ENCODE measurements at places on chromosomes 3 and 15. TPM values are rescaled to one million over a fixed set of nuclear protein-coding genes. Genes with fewer than 3 reads are reported as not detected.
A peak's percentile ranks its signal among the peaks of the same experiment; 100 is the strongest.

- peak overlapping the region; percentile 90 for H3K27ac ChIP-seq
- H3K36me3 ChIP-seq: no peaks in the 10 kb centered on the region
- H3K4me1 ChIP-seq: peaks cover 59% of the 10 kb centered on the region
- no peak overlapping the region for H3K4me3 ChIP-seq
These were observed 73.4 kb upstream of the HACD2 start for GRCh38 chr3:123658118-123658851.

DNA sequence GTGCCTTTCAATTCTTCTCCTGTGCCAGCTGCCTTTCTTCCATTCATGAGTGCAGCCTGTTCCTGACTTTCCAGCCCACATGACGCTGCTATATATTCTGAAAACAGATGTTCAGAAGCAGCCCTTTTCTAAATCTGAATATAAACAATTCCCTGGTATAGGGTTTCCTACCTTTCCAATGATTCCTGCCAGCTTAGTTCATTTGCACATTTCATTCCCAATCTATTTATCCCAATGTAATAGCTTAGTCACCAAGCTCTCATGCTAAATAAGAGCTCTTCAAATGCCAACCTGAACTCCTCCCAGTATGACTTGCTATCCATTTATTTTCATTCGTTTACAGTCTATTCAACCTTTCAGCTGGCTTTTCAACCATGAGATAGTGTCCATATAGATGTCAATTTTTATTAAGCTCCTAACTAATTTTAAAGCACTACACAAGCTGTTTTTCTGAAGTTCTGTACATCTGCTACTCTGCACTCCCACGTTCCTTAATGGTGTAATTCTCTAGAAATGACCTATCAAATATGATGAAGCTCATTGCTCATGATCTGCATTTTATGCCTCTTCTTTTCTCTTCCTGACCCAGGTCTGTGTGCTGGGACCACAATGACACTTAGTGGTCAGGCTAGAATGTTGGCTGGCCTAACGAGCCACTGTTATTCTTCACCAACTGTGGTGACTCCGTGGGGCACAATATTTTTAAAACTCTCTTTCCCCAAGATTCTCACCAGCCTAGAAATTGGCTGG is 605.0 kb upstream of the TBL1XR1 start:
- H3K27ac ChIP-seq: no peak overlapping the region
- DNase-seq: no peak
- H3K4me1 ChIP-seq: no peaks in the 10 kb centered on the region
- H3K36me3 ChIP-seq: no peaks in the 10 kb centered on the region

GRCh38 chr3:35932995-35933394 is 293.7 kb downstream of the ARPP21 start:
- no peaks in the 10 kb centered on the region for H3K4me1 ChIP-seq
- no peaks in the 10 kb centered on the region for H3K36me3 ChIP-seq
- H3K27me3 ChIP-seq: no peaks in the 10 kb centered on the region
- H3K27ac ChIP-seq: no peak overlapping the region

DNA sequence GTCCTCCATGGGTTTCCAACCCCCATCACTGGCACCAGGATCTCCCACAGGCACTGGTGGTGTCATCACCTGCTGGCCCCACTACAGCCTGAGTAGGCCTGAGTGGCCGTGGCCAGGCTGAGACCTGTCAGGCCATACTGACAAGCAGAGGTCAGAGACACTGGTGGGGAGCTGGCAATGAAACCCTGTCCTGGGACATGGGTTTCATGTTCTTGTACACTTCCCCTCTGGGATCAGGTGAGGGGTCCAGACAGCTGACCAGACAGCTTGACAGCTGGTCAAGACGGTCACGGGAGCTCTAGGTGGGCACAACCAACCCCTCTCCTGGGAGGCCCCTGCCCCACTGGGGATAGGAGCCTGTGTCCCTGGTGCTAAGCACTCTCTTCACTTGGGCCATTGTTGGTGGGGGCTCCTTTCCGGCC is 13.1 kb downstream of the ZBTB47 start:
- H3K27ac ChIP-seq: no peak overlapping the region
- no peaks in the 10 kb centered on the region for H3K4me1 ChIP-seq
- no peak overlapping the region for H3K4me3 ChIP-seq
- no peaks in the 10 kb centered on the region for H3K27me3 ChIP-seq
- H3K36me3 ChIP-seq: no peaks in the 10 kb centered on the region

DNA sequence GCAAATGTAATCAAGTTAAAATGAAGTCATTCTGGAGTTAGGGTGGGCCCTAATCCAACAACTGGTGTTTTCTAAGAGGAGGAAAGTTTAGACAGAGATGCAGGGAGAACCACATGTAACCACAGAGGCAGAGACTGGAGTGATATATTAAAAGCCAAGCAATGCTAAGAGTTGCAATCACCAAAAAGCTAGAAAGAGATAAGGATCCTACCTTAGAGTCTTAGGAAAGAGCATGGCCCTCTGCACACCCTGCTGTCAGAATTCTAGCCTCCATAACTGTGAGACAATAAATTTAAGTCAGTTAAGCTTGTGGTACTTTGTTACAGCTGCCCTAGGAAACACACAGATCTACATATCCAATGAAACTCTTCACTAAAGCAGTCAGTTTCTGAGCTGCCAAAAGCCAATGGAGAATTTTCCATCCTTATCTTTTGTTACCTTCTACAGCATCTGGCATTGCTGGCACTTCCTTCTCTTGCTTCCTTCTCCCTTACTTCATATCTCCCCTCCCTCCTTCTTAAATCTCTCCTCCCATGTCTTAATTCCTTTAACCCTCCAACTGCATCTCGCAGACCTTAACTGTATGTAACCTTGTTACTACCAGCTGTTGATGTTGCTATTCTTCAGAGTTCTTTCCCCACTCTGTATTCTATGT is 11.2 kb downstream of the DCBLD2 start:
- peaks cover 20% of the 10 kb centered on the region for H3K4me1 ChIP-seq
- no peak for DNase-seq
- no peaks in the 10 kb centered on the region for H3K36me3 ChIP-seq
- H3K4me3 ChIP-seq: no peak overlapping the region

- no peak overlapping the region for H3K27ac ChIP-seq
- H3K4me1 ChIP-seq: no peaks in the 10 kb centered on the region
- H3K4me3 ChIP-seq: no peak overlapping the region
- H3K36me3 ChIP-seq: no peaks in the 10 kb centered on the region
- no peaks in the 10 kb centered on the region for H3K27me3 ChIP-seq
- no peak for DNase-seq
These were observed 28.9 kb downstream of the CFAP91 start for GRCh38 chr3:119731560-119732343.

DNA sequence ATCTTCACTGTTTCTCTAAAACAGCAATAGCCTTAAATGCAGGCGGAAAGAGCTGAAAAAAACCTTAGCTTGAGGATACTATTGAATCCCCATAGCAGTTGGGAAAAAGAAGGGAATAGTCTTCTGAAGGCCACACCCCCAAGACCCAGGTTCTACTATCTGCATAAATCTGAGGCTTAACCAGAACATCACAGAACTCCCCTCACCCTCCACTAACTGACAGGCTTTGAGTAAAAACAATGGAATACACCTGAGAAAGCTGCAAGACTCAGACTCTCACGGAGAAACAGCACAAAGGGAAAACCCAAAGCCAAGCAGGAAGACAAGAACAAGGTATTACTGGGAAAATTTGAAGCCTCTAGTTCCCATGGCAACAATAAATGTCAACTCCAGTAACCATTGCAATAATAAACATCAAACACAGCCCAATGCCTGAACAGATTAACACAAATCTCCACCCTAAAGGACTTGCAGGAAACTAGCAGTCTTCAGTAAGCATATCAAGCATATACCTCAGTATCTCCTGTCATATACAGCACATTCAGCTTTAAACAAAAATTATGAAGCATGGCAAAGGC is 56.4 kb downstream of the TMCC1 start:
- no peak overlapping the region for H3K4me3 ChIP-seq
- no peaks in the 10 kb centered on the region for H3K36me3 ChIP-seq
- DNase-seq: no peak
- H3K4me1 ChIP-seq: no peaks in the 10 kb centered on the region

- H3K36me3 ChIP-seq: no peaks in the 10 kb centered on the region
- H3K4me3 ChIP-seq: no peak overlapping the region
- no peaks in the 10 kb centered on the region for H3K27me3 ChIP-seq
- H3K4me1 ChIP-seq: no peaks in the 10 kb centered on the region
These were observed 106.1 kb upstream of the COL8A1 start for GRCh38 chr3:99532246-99532645.

DNA sequence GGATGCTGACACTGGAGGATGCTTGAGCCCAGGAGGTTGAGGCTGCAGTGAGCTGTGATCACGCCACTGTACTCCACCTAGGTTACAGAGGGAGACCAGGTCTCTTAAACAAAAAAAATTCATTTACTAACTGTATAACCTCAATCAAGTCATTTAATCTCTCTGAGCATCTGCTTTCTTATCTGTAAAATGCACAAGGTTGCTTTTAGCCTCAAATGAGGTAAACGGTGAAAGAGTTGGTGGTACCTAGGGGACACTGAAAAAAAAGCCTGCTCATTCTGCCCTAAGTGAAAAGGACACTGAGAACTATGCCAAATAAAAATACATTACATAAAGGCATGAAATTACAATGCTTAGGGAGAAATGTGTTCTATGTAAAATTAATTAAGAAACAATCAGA is 3.4 kb downstream of the PP2D1 start:
- no peaks in the 10 kb centered on the region for H3K4me1 ChIP-seq
- no peak overlapping the region for H3K27ac ChIP-seq
- no peaks in the 10 kb centered on the region for H3K36me3 ChIP-seq
- DNase-seq: no peak
- H3K27me3 ChIP-seq: no peaks in the 10 kb centered on the region

GRCh38 chr3:130759692-130760338 is 13.2 kb upstream of the PIK3R4 start:
- DNase-seq: peak; percentile 60
- H3K27me3 ChIP-seq: no peaks in the 10 kb centered on the region
- no peaks in the 10 kb centered on the region for H3K36me3 ChIP-seq
- no peaks in the 10 kb centered on the region for H3K4me1 ChIP-seq

DNA sequence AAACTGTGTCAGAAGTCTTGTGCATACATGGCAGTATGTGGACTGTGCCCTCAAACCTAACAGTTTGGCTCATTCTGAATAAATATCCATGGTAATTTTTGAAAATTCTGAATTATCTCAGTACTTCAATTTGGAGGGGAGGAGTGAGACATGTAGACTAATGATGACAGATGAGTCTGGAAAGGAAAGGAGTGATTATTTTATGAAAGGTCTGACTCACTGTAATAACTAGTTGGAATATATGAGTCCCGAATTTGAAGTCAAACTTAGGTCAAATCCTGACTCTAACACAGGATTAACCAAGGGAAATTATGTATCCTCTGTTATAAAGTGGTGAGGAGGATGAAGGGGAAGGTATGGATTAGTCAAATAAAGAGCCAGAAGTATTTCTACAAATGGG is 38.6 kb downstream of the SUCNR1 start:
- no peak for DNase-seq
- H3K4me1 ChIP-seq: no peaks in the 10 kb centered on the region
- H3K27ac ChIP-seq: no peak overlapping the region

- DNase-seq: no peak
- peaks cover 51% of the 10 kb centered on the region for H3K4me1 ChIP-seq
- H3K36me3 ChIP-seq: no peaks in the 10 kb centered on the region
- no peak overlapping the region for H3K4me3 ChIP-seq
These were observed 32.9 kb downstream of the TBC1D2B start for GRCh38 chr15:78044407-78045155.

GRCh38 chr15:50181969-50182218 is at the start of gene SLC27A2:
SLC27A2 (plus strand) TSS chr15:50182196; CDS start chr15:50182428, 232 bp downstream.
- H3K27ac ChIP-seq: peak within 1 kb of the TSS; percentile 76
- H3K27me3 ChIP-seq: peaks cover 13% of the 10 kb centered on the region

GRCh38 chr3:66481071-66482017 is 19.5 kb downstream of the LRIG1 start:
- no peak overlapping the region for H3K4me3 ChIP-seq
- H3K27me3 ChIP-seq: no peaks in the 10 kb centered on the region
- peaks cover 56% of the 10 kb centered on the region for H3K4me1 ChIP-seq
- peak overlapping the region; percentile 94 for H3K27ac ChIP-seq
- DNase-seq: no peak
- H3K36me3 ChIP-seq: no peaks in the 10 kb centered on the region

DNA sequence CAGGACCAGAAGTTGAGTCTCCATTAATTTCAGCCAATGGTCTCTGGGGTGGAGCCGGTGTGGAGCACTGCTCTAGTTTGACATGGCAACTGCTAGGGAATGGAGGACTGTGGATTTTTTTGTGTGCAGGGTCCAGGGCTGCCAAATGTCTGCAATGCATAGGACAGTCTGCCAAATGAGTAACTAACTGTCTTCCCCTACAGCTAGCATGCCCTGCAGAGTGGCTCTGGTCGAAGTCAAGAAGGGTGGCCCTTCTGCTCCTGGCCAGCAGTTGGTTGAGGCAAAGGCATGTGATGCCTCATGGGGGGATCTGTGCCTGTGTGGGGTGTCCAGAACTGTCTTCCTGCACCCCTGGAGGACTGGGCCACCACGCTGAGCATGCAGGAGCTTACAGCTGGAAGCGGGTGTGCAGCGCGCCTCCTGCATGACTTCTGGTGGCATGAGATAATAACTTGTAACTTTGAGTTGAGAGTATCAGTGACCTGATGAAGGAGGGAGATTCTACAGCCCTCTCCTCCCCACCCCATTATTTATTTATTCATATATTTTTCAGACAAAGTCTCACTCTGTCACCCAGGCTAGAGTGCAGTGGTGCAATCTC is 4.6 kb downstream of the TPRA1 start:
- no peaks in the 10 kb centered on the region for H3K36me3 ChIP-seq
- no peak for DNase-seq
- no peak overlapping the region for H3K4me3 ChIP-seq
- H3K27me3 ChIP-seq: no peaks in the 10 kb centered on the region
- H3K27ac ChIP-seq: no peak overlapping the region

DNA sequence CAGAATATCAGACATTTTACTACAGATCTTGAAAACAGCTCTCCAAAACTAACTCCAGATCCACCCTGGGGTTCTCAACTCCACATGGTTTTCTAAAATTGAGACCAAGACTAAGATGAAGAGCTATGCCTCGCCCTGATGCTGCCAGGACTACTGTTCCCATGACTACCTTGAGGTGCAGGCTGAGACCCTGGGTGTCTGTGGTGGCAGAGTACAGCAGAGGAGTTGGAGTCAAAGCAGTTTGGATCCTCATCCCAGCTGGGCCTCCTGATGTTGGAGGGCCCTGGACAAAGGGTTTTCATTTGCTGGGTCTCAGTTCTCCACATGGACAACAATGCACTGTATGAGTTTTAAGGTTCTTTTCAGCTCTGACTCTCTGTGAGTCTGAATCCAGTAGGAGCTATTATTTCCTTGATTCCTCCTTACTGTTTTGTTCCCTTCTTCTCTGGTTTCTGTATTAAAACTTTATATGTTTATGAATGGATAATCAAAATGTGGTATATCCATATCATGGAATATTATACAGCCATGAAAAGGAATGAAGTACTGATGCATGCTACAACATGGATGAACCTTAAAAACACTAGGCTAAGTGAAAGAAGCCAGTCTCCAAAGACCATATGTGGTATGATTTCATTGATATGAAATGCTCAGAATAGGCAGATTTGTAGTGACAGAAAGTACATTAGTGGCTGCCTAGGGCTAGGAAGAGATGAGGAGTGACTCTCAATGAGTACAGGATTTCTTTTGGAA is 93.0 kb downstream of the CPN2 start:
- no peaks in the 10 kb centered on the region for H3K36me3 ChIP-seq
- no peak for DNase-seq
- no peaks in the 10 kb centered on the region for H3K4me1 ChIP-seq
- H3K27ac ChIP-seq: no peak overlapping the region

The C3orf22 gene
- not detected for total RNA-seq

The GRIP2 gene
- not detected for total RNA-seq

The FRMD5 gene
- total RNA-seq: 0.40 TPM

The IL20RB gene
- total RNA-seq: 1.7 TPM

The IQCF5 gene
- not detected for total RNA-seq

The DUOX2 gene
- total RNA-seq: 23.8 TPM

Data from transverse colon (tissue), 4 donors.